ENCODE measurements at places on chromosomes 2 and 18.
A peak's percentile ranks its signal among the peaks of the same experiment; 100 is the strongest.

DNA sequence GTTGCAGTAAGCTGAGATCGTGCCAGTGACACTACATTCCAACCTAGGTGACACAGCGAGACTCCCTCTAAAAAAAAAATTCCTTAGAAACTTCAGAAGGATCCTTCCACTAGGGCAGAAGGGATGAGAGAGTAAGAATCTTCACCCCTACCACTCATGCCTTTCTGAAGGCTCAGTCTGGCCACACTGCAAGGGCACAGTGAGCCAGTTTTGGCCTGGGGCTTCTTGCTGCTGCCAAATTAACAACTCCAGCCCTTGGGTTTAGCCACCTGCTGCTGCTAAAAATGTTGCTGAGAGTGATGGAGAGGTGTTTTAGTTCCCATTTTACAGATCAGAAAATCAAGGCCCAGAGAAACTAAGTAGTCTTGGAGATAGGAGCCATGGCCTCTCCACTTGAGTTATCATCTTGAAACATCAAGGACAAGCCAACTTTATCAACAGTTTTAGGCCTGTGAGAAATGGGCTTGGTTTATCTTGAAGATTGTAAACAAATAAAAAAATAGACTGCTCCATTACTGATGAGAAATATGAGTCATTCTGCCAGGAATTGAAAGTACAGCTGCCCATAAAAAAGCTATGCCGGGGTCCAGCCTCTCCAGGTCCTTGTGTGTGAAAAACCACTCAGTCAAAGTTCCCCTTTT is 31.9 kb upstream of the CASP8 start:
- no peak for DNase-seq

GRCh38 chr18:34339155-34339554 is 114.4 kb upstream of the NOL4 start:
- no peak for DNase-seq

DNA sequence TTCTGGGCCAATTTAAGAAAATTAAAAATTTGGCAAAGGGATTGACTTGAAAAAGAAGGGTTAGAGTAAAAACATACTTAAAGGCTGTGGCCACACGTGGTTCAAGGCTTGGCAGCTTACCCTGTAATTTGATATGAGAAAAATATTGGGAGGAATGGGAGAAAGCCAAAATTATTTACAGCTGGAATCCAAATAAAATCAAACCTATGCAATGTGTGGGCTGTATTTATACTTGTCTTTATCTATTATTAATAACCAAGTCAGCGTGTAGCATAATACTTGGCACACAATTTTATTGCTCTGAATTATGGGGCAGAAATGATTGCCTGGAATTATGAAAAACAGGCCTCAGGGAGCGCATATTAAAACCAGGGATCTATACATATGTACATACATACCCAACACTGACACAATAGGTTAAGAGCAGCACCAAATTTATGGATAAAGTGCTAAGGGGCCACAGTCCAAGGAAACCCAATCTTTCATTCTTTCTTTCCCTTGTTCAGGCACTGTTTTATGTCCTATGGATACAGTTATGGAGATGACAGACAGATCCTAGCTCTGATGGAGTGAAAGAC is 35.6 kb downstream of the FAM124B start:
- no peak for DNase-seq

- no peak for DNase-seq
These were observed 35.8 kb downstream of the SPOPL start for GRCh38 chr2:138537170-138537915.

DNA sequence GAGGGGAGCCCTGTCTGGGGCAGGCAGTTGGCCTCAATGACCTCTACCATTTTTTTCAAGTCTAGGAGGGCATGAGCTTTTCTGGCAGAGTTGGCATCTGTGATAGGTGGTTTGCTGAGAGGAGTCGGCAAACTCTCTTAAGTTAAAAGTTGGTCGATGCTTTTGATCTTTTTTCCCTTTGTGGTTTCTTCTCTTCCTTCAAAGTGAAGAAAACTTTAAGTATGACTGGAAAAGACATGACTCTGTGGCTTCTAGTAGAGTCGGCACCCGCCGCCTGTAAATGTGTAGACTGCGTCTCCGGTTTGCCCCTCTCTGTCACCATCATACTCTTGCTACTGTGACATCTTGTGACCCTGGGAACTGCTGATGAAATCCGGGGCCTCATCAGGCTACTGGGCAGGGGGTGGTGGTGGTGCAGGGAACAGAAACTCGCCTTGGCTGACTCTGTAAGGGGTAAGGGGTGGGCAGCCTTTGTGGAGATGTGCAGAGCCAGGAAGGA is 21.1 kb downstream of the INPP5D start:
- DNase-seq: peak; percentile 80

DNA sequence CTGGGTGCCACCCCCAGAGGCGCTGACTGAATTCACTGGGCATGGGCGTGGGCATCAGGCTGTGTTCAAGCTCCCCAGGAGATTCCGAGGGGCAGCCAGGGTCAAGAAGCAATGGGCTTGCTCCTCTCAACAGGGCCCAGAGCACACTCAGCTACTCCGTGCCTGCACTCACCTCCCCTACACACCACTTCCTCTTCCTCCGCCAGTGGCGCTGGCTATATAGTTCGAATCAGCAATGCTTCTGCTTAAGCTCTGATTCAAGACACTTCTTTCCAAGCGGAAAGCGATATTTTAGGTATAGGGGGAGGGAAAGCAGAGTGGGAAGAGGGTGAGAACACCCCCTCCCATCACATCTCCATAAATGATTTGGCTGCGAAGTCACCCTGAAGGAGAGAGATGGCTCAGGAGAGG is 42.1 kb downstream of the CRACDL start:
- no peak for DNase-seq

GRCh38 chr2:118942031-118942430 is at the start of gene MARCO:
Gene MARCO (plus strand): TSS chr2:118942194. CDS start chr2:118942301, 107 bp downstream.
- no peak for DNase-seq
